ENCODE measurements at places on chromosomes 1 and 21.

DNA sequence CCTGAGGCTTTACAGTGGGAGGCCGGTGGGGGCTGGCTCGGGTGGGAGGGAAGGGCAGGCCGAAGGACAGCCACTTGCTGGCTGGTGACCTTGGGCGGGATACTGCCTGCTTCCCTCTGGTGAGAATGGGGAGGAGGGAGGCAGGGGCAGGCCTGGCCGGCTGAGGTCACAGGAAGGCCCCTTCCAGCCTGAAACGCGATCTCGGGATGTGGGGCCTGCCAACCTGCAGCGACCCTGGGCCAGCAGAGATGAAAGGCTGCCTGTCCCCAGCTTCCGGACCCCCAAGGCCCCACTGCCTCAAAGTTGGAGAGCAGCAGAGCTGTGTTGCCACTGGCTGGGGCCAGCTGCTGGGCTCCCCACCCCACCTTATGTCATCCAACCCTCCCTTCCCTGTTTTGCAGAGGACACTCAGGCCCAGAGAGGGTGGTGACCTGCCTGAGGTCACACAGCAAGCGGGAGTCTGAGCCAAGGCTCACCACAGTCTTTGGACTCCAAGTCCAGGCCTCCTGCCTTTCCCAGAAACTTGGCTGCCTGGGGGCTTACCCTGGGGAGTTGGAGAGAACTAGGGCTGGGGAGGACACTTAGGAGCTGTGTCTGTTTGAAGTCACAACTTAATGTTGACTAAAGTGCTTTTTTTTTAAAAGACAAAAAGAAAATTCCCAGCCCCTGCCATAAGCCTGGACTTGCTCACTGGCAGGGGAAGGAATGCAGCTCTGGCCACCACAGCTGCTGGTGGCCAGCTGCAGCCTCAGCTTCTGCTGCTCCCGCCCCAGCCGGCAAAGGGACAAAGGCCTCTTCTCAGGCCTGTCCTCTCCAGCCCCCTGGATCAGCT, 14.8 kb upstream of the WASF2 start:
- peak; percentile 58 for DNase-seq

DNA sequence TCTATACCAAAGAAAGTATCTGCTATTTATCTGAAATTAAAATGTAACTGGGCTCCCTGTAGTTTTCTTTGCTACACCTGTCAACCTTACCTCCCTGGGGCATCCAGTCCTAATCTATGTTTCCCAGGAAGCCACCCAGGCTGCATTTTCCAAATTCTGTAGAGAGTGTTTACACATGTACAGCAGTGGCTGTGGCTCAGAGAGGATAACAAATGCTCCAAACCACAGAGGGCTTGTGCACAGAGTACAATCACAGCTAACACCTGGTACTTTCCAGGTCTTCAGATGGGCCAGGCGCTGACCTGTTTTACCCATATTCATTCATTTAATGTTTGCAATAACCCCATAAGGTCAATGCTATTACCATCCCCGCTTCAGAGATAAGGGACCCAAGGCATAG, 146.5 kb upstream of the TNR start:
- DNase-seq, result no peak

DNA sequence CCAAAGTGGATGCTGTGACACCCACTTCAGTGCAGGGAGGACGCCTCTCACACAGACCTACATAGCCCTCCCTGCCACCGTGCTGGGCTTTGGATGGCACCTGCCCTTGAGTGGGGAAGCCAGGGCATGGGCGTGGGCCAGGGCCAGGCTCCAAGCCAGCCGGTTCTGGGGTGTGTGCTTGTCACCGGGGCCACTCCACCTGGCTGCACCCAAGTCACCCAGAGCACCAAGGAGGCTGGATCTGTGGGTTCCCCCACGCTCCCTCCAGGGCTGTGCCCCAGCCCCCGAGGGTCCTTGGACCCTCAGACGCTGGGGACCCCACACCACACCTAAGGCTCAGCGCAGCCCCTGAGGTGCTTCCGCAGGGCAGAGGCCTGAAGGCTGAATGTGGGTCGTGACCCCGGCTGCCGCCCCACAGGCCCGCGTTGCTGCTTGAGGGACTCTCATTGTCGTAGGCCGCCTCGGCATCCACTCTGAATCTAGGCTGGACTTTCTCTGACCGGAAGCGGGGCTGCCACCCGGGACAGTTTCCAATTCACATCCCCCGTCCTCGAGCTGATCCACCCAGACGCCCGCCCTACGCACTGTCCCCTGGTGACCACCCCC, 1.5 kb downstream of the MXRA8 start:
- no peak for DNase-seq

- DNase-seq, result no peak
These were observed 5.5 kb downstream of the MFSD2A start for GRCh38 chr1:39960431-39960958.

DNA sequence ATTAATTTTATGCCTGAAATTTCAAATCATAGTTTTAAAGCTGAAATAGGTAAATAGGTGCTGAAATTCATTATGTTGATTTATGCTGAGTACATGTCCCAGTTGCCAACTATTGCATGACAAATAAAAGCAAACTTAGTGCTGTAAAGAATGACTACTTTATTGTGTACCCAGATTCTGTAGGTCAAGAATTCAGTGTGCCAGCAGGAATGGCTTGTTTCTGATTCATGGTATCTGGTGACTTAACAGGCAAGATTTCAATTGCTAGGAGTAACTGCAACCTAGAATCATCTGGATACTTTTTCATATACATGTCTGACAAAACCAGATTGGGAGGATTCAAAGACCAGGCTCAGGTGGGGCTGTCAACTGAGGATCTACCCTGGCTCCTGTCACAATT, 678.4 kb upstream of the ADAMTS5 start:
- DNase-seq, result no peak

- peak; percentile 61 for DNase-seq
These were observed at the start of gene EFNA1 for GRCh38 chr1:155127105-155127966. TSS of gene EFNA1 (plus strand) at chr1:155127876. CDS start at chr1:155127978, 102 bp downstream.

- no peak for DNase-seq
These were observed 62.6 kb upstream of the IRF2BP2 start for GRCh38 chr1:234672349-234673135.

DNA sequence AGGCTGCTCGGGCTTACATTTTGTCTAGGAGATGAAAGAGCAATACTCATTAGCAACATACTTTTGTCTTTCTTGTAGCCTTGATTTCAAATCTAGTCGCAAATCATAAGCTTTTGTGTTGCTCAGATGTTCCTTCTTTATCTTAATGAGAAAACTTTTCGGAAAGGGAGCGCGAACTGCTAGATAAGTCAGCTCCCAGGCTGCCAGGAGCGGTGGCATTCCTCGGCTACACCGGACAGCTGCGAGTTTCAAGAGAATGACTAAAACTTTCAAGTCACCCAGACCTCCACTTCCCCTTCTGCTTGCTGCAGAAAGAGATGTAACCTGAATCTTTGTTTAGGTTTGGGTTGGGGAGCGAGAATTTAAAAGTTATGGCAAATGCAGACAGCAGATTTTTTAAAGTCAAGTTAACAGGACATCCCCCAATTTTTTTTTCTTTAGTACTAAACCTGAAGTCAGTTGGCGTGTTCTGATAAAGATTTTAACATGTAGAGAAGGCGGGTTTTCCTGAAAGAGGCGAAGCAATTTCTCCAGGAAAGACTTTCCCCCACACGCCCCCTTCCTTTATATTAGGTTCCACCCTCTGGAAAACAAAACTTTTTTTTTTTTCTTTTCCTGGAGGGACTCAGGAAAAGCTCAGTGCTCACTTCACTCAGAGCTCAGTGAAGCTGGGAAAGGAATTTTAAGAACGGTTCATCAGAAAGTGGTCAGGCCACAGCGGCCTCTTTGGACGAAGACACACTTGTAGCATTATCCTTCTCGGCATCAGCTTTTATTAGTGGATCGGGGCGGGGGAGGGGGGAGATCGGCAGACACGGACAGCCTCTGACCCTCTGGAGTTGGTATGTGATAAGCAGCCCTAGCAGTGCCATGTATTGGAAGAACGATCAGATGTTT, at the start of gene LHX8:
Gene LHX8, plus strand, starts transcription at position 639 of the 897 bp plus-strand sequence. CDS start 2,227 bp downstream, outside the sequence.
- DNase-seq, result peak; percentile 58

- DNase-seq, result no peak
These were observed 132.5 kb downstream of the PRDM2 start for GRCh38 chr1:13832536-13832935.

DNA sequence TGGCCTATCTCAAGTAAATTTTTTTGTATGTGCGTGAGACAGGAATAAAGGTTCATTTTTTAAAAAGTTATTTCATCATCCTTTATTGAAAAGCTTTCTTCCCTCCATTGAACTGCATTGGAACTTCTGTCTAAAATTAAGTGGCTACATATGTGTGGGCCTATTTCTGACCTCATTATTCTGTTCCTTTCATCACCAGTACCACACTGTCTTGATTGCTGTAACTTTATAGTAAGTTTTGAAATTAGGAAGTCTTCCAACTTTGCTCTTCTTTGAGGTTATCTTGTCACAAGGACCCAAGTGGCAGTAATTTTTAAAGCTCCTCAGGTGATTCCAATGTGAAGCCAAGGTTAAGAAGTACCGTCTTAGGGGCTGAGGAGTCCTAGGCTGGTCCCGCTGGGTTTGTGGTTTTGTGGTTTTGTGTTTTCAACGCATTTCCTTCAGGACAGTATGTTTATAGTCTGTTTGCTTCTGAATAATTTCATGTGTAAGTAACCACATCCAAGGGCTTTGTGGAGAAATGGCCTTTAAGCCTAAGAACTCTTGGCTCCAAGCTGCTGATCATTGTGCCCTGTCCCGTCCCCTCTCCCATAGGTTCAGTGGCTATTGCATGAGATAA, 12.4 kb upstream of the SCAF4 start:
- no peak for DNase-seq

DNA sequence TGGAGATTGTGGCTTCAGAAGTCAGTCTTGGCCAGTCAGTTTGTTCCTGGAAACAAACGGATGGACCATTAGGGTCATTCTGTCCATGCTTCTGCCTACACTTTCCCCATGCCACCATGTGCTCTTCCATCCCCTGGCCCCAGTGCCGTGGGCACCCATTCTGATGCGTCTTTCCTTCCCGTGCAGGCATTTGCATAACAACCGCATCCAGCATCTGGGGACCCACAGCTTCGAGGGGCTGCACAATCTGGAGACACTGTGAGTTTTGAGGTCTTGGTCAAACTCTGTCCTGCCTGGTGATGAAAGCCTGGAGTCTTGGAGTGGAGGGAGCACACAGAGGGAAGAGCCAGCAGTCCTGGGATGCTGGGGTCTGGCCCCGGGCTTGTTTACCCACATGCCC, 61.1 kb downstream of the UBE2T start:
- no peak for DNase-seq

DNA sequence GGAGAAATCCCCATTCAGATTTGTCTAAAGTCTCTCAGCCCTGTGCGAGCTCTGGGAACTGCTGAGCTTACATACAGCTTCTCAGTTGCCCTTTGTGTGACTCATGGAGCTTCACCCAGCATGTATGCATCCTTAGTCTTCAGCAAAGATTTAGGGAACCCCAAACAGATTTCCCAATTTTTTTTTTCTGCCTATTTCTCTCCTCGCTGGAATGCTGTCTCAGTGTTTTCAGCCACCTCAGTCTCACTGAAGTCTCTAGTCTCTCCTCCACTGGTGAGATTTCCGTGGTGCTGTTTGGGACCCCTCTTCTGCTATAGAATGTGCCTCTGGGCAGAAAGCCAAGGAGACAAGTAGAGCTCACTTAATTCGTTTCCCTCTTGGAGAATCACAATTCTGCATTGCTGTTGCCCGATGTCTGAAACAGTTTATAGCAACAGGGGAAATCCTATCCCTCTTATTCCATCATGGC, 28.1 kb upstream of the TXLNA start:
- DNase-seq, result no peak

GRCh38 chr1:42135426-42135825, 17.8 kb upstream of the GUCA2B start:
- DNase-seq, result no peak

GRCh38 chr1:22868331-22868730, 104.3 kb downstream of the LACTBL1 start:
- no peak for DNase-seq

GRCh38 chr1:227948493-227949260, 945 bp upstream of the WNT9A start:
- no peak for DNase-seq

GRCh38 chr1:14828665-14829064, 230.2 kb downstream of the KAZN start:
- no peak for DNase-seq
